ENCODE measurements at places on chromosomes 3 and 15. TPM values are rescaled to one million over a fixed set of nuclear protein-coding genes. Genes with fewer than 3 reads are reported as not detected.

DNA sequence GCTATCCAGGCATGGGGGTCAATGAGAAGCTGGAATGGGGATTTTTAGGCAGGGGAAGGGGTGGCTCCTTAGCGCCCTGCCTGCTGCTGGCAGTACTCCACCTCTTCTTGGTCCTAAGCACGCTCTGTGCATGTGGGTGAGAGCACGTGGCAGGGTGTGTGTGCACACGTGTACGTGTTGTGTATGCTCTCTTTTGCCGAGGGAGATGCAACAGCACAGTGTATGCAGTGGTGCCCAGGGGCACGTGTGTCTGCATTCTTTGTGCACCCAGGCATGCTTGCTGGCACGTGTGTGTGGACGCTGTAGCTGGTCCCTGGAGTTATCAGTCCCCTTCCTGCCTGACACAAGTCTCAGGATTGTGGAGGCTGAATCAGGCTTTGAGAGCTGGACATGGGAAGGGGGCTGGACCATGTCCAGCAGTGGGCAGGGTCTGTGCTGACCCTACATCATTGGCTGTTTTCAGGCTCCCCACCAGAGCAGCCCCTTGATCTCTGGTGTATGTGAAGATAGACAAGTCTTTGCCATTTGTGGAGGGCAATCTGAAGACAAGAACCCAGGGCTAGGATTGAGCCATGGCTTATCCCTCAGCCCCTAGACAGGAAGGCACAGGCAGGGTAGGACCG is 1.9 kb upstream of the CAMKV start:
- no peak for DNase-seq

GRCh38 chr15:96234109-96234892 is 96.2 kb upstream of the NR2F2 start:
- no peak for DNase-seq

DNA sequence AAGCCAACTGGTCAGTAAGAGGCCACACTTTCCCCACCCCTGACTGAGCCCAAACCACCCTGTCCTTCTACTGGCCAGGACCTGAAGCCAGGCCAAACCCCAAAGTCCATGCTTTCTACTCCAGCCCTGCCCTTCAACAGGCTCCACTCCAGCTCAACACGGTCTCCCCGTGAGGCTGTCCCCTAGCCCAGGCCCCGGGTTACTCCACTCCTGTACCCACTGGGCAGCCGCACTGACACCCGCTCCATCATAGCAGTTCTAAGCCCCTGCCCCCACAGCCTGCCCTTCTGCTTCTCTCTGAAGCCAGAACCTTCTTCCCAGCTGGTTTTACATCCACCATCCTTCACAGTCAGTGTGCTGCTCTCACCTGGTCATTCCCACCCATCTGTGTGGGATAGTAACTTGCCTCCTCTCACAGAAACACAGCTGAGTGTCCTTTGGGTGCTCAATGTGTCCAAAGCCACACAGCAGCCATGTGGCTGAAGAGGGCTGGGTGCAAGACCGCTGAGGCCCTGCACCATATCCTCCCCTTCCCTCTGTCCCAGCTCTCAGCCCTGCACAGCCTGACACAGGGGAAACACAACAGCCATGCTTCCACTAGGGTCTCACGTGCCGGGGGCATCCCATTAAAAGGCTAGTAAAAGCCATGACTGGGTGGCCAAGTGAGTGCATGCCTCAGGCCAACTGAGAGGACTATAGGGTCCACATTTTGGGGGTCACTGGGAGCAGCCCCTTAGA is 38.1 kb downstream of the TLE3 start:
- DNase-seq, result no peak

DNA sequence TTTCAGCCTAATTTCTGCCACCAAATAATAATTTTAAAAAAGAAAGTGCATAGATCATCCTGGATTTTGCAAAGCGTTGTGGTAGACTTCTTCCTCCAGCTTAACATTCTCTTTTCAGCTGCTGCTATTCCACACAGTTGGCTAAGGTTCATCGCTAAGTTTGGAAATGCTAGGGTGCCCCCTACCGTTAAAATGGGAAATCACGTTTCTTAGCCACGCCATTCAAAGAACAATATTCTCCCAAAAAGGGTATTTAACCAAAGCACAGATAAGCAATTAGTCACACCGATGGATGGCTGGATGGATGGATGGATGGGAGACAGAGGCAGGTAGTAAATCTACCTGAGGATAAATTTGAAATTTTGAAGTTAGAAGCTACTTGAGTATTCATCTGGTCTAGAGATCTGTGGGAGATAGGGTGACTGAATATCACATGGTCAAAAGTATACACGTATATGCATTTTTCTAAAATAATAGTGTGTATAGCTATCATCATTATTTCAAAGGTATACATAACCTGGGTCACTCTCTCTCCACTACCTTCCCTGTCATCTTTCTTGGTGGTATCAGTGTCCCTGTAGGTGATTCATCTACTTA is 67.2 kb downstream of the EFHB start:
- peak; percentile 1 for DNase-seq

GRCh38 chr3:138234401-138235179 is 47.5 kb downstream of the ARMC8 start:
- DNase-seq, result no peak

Gene SEMA3B
- total RNA-seq, result 21.8 TPM

Gene GOLGA6B
- total RNA-seq, result 0.10 TPM

Gene PLD1
- 51.5 TPM for total RNA-seq
